CD4-positive, alpha-beta T cell treated with Interleukin-6 at 100 ng/mL for 8 hours (primary cell): ENCODE measurements at places on chromosomes 3 and 15.

GRCh38 chr3:31974471-31974870 lies 6.6 kb downstream of the OSBPL10 start:
- no peak for DNase-seq

DNA sequence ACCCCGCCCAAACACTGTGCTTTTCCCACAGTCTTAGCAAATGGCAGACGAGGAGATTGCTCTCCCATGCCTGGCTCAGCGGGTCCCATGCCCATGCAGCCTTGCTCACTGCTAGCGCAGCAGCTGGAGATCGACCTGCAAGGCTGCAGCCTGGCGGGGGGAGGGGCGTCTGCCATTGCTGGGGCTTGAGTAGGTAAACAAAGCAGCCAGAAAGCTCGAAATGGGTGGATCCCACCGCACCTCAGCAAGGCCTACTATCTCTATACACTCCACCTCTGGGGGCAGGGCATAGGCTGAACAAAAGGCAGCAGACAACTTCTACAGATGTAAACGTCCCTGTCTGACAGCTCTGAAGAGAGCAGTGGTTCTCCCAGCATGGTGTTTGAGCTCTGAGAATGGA lies 27.2 kb upstream of the WDR5B start:
- no peak for DNase-seq

GRCh38 chr3:99651531-99651930 lies 13.1 kb downstream of the COL8A1 start:
- DNase-seq, result no peak

DNA sequence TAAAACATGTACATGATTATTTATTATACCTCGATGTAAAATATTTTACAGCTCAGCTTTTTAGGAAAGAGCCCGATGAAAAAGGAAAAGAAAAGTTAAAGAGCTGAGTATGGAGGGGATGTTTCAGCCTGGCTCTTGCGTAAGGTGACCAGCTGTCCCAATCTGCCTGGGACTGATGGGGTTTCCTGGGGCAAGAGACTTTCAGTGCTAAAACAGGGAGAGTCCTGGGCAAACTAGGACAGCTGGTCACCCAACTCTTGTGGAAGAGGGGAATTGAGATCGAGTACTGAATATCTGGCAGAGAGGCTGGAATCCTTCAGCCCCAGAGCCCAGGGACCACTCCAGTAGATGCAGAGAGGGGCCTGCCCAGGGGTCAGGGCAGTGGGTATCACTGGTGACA lies 21.0 kb downstream of the DUOX2 start:
- DNase-seq, result no peak

DNA sequence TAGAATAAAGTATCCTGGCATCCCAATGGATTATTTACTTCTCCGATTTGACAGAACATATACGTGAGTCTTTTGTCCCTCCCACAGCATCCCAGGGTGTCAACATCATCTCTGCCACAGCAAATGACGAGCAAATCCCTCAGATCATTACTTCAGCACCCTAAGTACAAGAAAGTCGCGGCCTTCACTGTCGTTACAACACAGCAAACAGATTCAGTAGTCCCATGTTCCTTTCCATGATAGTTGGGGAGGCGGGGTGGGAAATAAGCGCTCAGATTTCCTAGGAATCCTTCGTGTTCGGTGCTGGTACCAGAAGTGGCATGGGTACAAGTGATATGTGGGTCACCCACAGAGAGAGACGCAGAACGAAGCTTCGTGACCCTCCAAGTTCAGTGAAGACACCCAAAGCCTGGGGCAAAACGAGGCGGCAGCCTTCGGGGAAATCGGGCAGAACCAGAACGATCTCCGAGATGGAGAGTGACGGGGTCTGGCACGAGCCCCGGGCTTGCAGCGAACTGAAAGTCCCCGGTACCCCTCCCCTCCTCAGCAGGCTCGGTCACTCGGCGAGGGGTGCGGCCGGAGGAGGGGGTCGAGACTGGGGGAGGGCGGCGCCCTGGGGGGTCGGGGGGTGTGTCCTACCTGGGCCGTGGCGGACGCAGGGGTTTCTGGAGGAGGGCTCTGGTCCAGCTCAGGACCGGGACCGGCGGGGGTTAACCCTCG lies 619 bp downstream of the TTBK2 start:
- DNase-seq, result peak; percentile 19

GRCh38 chr3:61848885-61849284 lies 287.5 kb downstream of the PTPRG start:
- no peak for DNase-seq

GRCh38 chr3:196193736-196194541 lies 17.3 kb downstream of the ZDHHC19 start:
- DNase-seq, result no peak

GRCh38 chr15:98706986-98707385 lies 58.6 kb downstream of the IGF1R start:
- no peak for DNase-seq

DNA sequence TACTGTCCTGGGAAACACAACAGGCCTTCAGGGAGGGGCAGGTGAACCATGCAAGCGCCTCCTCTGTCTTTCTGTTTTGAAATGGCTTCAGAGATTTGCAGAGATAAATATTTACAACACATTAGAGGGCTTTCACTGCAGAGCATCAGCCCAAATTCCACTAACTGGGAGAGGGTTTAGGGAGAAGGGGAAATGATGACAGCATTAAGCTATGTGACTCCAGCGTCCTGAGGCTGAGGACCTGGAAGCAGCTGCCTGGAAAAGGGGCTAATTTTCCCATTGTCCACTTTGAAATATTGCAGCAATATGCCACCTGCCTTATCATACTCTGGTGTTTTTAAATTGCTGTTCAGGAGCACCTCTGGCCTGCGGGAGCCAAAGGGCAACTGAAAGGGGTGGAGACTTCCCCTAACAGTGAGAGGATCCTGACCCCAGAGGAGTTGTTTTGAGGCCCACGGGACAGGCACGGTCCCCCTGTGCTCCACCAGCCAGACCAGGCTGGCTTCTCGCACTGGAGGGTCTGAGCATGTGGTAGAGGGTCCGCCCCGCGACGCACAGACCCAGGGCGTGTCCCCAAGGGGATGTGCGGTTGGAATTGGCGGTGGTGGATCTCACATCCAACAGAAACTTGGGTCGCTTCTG lies 110.6 kb downstream of the XXYLT1 start:
- DNase-seq, result no peak

GRCh38 chr3:48268936-48269561 lies 28.1 kb downstream of the ZNF589 start:
- peak; percentile 20 for DNase-seq

- no peak for DNase-seq
Measured at GRCh38 chr3:113185194-113185835, 26.0 kb upstream of the BOC start.

- DNase-seq, result no peak
Measured at GRCh38 chr3:193842832-193843473, 249.9 kb downstream of the OPA1 start.

DNA sequence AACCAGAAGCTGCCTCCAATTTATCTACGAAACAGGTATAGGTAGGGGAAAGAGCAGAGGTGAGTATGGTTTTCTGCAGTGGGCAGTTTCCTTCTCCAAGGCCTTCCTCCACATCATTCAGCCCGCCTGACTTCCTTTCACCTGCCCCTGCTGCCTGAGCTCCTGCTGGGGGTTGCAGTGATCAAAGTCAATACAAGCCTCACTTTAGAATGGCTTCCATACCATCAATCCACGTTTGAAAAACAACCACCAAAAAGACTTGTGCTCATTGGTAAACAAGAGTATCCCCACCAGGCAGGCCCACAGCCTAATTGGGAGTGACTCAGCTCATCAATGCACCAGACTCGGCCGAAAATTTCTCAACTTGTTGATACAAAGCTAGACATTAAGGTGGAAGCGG lies 159.9 kb downstream of the MAGI1 start:
- DNase-seq, result no peak

- no peak for DNase-seq
Measured at GRCh38 chr3:143784446-143784845, 63.8 kb downstream of the SLC9A9 start.

GRCh38 chr15:89379818-89380217 lies 45.2 kb upstream of the POLG start:
- DNase-seq, result no peak

DNA sequence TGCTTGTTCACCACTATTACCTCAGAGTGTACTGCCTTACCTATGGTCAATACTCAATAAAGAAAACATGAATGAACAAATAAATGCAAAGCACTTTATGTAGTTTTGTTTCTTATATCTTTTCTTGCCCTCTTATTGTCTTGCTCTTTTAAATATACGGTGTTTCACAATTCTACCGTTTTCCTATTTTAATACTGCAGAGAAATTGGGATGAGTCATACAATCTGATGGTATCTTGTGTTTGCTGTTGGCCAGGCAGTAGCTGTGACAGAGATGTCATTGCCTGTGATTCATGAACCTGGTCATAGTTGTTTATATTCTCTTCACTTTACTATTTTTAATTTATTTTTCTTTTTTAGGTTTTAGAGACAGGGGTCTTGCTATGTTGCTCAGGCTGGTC lies 48.3 kb downstream of the SERP1 start:
- no peak for DNase-seq

DNA sequence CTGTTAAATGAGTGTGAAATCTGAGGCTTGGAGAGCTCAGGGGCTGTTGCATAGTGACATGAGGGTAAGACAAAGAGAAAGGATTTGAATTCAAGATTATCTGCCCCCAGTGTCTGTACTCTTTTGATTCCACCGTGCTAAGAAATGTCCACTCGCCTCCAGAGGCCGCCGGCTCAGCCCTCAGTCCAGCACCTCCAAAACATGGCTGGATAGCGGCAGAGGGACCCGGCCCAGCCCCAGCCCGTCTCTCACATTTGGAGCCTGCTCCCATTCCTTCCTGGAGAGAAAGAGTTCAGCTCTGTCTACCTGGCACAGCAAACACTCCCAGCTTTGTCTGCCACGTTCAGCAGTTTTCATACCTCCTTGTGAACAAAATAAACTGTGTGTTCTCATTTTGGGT lies 84.8 kb upstream of the IQSEC1 start:
- DNase-seq, result no peak

DNA sequence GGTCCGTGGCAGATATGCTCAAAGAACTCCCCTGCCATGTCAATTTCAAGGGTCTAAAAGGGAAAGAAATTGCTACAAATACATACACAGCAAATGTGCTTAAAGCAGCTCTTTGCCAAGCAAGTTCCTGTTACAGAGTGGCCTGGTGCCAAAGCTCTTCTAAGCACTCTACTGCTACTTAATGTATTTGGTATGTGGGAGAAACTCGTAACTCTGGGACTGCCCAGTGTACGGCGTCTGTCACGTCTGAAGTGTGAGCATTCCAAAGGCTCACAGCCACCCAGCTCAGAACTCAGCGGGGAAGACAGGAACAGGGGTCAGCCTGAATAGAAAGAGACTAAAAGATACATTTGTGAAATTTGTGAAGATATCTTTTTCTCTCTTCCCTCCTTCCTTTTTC lies 54.6 kb downstream of the RBMS3 start:
- no peak for DNase-seq

DNA sequence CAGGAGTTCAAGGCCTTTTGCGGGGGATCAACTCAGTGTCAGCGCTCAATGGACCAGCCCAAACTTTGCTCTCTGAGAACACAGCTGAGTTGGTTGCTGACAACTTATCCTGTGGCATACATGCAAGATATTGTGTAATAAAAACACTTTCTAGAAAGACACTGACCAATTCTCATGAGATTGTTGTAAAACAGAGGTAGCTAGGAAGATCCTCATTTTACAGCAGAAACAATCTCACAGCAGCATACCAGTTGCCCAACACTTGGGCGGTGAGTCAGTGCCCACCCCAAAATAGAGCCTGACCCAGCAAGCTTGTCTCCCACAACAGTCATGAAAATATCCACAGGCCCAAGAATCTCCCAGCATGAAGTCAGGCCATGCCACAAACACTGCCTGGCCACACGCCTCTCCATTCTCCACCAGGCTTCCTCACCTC lies 18.2 kb downstream of the KLHL6 start:
- DNase-seq, result no peak

- no peak for DNase-seq
Measured at GRCh38 chr15:82158811-82159210, 103.7 kb downstream of the EFL1 start.

DNA sequence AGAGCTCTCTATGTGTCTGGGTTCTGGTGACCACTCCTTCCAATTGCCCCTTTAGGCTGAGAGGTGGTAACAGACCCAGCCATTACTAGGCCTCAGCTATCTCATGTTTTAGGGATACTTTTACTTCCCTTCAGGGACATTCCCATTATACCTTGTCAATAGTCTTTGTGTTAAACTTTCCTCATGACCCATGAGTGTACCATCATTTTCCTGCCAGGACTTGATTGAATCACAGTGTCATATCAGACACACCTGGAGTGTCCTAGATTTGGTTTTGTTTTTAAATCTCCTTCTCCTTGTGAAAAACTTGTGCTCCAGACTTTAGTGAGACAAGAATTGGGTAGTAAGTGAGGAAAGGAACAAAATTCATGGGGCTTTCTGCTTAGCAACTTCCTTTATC lies 136.6 kb downstream of the KCNAB1 start:
- no peak for DNase-seq

- peak; percentile 55 for DNase-seq
Measured at GRCh38 chr3:5016211-5017161, 37.2 kb downstream of the BHLHE40 start.

DNA sequence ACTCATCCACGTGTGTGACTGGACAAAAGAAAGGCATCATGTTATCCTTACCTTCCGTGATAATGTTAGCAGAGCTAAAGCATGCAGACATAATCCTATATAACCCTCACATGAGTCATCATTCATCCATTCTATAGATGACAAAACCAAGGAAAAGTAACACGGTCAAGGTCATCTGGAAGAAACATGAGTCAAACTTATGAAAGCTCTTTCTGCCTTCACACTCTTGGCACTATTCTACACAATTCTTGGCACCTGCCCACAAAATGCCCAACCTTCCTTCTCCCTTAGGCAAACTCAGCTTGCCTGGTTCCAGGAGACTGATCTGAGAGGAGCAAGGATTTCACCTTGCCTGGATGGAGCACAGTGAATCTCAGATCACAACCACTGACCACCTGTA lies 66.9 kb downstream of the PRICKLE2 start:
- no peak for DNase-seq

DNA sequence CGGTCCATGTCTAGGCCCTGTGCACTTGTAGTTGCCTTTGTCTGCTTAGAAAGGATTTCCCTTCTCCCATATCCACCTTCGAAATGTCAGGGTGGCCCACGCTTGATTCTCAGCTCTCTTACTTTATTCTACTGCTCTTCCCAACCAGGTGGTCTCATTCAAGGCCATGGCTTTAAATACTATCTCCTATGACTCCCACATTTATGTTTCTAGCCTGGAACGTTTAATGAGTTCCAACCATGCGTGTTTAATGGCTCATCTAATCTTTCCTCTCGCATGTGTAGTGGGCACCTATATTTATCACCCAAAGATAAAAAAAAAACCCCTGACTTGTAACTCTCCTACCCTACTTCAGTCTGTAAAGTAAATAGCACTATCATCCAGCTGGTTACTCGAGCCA lies 727.2 kb upstream of the CFAP20DC start:
- no peak for DNase-seq

DNA sequence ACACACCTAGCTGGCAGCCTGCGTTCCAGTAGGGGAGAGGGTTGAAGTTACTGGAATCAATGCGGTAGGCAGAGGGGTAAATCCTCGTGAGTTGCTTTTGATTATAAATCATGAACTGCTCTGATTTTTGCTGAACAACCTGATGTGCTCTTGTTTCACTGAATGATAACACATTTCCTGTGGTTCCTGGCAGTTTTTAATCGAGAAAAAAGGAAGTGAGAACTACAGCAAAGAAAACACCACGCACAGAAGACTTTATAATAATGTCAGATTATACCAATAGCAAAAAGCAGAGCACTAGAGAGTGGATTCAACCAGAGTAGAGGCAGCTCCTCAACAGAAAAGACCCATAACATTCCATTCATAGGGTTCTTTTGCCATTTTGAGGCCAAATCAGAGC lies 200.8 kb upstream of the STRIT1 start:
- no peak for DNase-seq
